LoVo (cell line): ENCODE measurements at places on chromosomes 7 and 10.

DNA sequence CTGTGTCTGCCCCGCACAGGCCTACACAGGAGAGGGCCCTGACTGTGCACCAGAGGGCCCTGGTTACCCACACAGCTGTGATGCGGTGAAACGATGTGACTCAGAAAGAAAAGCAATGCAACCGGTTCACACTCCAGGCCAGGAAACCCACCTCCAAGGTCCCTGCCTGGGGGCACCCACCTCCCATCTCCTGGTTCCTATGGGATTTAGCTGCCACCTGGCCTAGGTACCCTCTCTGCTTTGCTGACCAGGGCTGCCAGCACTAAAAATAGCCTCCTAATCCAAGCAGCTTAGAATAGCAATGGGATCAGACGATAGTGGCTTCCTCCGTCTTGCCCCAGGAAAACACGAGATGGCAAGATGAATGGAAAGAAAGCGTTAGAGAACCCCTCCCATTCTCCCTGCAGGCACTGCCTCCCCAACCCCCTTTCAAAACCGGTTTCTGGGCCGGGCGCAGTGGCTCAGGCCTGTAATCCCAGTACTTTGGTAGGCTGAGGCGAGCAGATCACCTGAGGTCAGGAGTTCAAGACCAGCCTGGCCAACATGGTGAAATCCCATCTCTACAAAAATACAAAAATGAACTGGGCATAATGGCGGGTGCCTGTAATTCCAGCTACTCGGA, 12.4 kb downstream of the RBP3 start:
- DNase-seq = no peak

DNA sequence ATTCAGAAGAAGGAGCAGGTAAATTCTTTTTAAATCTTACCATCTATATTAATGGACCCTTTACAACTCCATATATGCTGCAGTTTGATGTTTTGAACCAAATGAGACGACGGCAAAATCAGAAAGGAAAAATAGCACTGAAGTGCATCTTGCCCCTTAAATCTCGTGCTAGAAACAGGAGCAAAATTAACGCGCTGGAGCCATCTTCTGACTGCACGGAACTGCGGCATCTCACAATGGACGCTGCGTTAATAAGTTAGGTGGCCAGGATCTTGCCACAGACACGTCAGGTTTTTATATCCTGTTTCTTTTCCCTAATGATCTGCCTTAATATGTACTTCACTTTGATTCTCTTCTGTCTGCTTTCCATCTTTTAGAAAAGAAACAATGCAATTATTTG, 354.5 kb downstream of the TFEC start:
- DNase-seq = no peak

DNA sequence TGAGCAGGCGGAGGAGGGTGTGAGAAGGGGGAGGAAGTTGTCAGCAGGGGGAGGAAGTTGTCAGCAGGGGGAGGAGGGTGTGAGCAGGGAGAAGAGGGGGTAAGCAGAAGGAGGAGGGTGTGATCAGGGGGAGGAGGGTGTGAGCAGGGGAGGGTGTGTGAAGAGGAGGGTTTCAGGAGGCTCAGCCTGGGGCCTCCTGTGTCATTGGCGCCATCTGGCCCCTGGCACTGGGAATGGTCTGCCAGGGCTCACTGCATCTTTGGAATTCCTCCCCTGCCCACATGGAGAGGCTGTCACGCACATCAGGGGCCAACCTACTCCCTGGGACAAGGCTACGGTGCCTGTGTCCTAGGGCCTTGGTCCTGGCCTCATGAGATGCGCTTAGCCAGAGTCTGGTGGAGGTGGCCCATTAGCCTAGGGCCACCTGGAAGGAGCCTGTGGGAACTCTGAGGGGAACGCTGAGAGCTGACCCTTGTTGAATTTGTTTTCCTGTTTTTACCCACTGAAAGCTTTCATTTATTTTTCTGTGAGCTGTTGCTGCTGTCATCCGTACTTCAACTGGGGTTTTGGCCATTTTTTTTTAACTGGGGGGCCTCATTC, 18.0 kb downstream of the CAMK2B start:
- DNase-seq = peak; percentile 26

DNA sequence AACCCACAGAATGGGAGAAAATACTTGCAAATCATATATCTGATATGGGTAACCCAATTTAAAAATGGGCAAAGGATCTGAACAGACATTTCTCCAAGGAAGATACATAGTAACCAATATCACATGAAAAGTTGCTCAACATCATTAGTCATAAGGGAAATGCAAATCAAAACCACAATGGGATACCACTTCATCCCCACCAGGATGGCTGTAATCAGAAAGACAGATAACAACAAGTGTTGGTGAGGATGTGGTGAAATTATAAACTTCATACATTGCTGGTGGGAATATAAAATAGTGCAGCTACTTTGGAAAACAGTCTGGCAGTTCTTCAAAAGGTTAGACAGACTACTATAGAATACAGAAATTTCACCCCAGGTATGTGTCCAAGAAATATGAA, 19.3 kb downstream of the AOC1 start:
- no peak for DNase-seq

GRCh38 chr10:31912289-31912688, 16.3 kb downstream of the ARHGAP12 start:
- DNase-seq = peak; percentile 35

DNA sequence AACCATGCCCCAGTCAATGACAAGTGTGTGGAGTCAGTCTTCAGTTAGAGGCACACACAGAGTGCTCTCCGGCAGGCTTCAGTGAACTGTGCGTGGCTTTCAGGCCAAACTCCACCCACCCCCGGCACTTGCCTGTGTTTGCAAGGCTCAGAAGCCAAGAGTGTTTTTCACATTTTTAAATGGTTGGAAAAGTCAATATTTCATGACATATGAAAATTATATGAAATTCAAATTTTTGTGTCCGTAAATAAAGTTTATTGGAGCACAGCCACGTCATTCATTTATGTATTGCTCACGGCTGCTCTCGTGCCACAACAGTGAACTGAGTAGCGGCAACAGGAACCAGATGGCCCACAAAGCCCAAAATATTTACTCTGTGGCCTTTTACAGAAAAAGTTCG, 104.7 kb downstream of the SFMBT2 start:
- no peak for DNase-seq

GRCh38 chr10:129971381-129972144, 7.5 kb upstream of the EBF3 start:
- peak; percentile 7 for DNase-seq

DNA sequence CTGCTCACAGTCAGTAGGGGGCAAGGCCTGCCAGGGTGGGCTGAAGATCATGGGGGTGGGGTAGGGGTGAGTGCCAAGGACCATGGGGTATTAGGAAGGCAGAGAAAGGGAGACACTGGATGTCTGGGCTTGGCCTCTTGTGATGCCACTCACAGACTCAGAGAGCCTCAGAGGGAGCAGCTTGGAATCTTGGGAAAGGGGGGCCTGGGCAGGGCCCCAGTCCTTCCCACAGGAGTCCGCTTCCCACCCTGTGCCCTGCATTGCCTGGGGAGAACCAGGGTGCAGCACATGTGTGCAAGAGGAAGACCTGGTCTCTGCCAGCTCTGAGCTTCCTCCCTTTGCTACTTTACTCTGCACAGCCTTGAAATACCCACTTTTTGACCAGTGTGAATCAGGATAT, 4.3 kb downstream of the ADCY1 start:
- DNase-seq = no peak

- DNase-seq = no peak
Observed at GRCh38 chr10:86664341-86665217, 3.7 kb upstream of the LDB3 start.
